ENCODE measurements at places on chromosomes 12 and 14.

GRCh38 chr14:22018890-22019289 lies 345.3 kb upstream of the OR4E1 start:
- no peak for DNase-seq

DNA sequence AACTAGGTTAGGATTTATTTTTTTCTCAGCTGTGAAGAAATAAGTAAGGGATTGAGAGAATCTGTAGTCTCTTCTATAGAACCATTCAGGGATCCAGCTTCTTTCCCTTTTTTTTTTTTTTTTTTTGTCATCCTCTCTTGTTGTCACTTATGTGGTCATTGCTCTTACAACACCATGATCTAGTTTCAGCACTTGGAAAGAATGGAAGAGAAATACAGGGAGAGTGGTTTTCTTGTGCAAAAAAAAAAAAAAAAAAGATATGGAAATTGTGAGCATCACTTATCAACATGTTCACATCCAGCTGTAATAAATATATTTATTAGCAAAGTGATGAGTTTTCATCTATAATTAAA lies 599.3 kb downstream of the SLC6A15 start:
- DNase-seq: no peak

DNA sequence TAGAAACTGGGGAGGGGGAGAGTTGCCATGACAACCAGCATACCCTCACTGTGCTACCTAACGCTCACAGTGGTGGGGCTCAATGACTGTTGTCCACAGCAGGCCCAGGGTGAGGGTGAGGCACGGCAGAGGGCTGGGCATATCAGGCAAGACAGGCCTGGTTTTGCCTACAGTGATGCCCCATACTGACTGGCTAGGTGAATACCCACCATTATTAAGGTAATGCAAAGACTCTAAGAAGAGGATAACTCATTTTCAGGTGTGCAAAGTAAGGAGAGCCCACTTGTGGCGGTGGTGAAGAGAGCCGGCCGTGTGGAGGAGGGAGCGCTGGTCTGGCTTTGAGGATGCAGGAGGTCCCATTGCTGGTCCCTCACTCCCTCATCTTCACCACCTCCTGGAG lies 422.3 kb downstream of the FUT8 start:
- DNase-seq: no peak

GRCh38 chr14:69559581-69560011 lies 15.1 kb downstream of the CCDC177 start:
- DNase-seq: peak; percentile 89

DNA sequence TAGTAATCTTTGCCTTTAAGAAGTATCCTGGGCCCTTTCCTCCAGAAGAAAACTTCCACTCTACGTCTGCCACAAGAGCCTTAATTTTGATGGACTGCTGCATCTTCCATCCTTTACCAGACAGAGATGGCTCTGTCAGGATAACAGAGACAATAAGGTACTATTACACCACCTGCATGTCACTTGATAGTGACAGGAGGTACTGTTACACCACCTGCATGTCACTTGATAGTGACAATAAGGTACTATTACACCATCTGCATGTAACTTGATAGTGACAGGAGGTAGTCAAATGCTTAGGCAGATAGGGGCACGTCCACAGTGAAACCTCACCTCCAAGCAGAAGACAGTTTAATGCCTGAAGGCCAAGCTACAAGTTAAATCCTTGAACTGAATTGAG lies 13.9 kb downstream of the OR6C74 start:
- DNase-seq: no peak

GRCh38 chr14:71529848-71530247 lies 402.4 kb upstream of the RGS6 start:
- DNase-seq: no peak

- no peak for DNase-seq
Measured at GRCh38 chr12:122199484-122200355, 3.8 kb upstream of the B3GNT4 start.

DNA sequence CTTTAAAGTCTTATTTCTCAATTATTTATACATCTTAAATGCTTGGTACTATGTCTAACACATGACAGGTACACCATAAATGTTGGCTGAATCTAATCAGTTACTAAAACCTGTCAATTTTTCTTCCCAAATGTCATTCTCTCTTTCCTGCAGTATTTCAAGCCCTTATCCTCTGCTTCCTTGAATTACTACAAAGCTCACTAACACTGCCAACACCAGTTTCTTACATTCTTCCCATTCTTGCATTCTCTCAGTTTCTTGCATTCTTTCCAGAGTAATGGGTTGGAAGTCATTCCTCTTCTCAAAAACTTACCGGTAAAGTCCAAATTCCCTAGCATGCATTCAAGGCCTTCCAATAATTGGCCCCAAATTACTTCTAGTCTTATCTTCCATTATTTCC lies 9.6 kb upstream of the SMARCC2 start:
- no peak for DNase-seq

GRCh38 chr12:4813741-4814140 lies 93.5 kb downstream of the GALNT8 start:
- no peak for DNase-seq

GRCh38 chr12:89971880-89972279 lies 263.2 kb upstream of the ATP2B1 start:
- no peak for DNase-seq

DNA sequence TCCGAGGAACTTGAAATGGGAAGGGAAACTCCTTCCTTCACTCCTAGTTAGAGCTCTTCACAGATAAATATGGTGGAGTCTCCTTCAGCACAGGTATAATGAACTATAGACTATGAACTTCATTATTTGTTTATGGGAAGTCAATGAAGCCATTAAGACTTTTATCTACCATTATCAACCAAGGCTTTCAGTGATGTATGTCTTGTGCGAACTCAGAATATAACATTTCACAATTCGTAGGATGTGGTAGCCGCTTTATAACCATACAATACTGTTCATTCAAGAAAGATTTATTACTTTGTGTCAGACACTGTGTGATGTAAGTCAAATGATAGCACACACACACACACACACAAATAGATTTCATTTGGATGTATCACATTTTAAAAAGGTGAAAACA lies 24.8 kb upstream of the ETNK1 start:
- DNase-seq: no peak

DNA sequence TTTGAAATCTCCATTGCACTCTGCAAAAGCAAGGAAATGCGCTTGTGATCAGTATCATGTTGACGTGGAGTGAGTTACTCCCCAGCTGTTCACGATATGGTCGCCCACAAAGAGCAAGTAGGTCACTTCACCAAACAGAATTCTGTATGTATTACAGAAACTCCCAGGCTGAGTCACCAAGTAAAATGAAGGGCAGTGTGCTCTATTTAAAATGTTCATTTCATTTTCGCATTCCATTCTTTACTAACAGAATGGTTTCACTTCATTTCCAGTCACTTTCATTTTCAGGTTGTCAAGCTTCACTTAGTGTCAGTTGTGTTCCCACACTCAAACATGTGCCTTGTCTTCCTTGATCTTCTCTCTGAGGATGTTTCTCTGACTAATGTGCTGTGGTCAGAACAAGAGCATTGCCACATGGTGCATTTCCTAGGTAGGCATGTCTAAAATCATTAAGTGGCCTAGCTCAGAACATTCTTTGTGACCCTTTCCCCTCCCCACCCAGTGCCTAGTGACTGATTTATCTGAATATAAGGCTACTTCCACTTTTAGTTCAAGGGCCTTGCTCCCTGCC lies 391.2 kb downstream of the RAD51B start:
- no peak for DNase-seq

- DNase-seq: no peak
Measured at GRCh38 chr12:90899456-90900182, 55.4 kb downstream of the CCER1 start.

DNA sequence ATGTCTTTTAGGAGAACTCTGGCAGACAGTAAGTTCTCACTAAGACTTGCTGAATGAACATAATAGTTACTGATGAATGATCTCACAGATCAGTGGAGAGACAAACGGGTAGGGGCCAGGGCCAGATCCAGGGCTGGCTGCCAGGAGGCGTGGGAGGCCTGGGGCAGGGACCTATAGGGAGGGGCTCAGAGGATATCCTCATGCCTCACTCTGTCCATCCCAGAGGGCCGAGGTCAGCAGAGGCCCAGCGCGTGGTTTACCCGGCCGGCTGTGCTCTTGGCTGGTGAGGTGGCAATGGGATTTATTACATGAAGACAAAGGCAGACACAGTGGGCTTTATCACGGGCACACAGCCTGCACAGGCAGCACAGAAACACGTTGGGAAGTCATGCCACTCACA lies 85.4 kb downstream of the CHGA start:
- no peak for DNase-seq

DNA sequence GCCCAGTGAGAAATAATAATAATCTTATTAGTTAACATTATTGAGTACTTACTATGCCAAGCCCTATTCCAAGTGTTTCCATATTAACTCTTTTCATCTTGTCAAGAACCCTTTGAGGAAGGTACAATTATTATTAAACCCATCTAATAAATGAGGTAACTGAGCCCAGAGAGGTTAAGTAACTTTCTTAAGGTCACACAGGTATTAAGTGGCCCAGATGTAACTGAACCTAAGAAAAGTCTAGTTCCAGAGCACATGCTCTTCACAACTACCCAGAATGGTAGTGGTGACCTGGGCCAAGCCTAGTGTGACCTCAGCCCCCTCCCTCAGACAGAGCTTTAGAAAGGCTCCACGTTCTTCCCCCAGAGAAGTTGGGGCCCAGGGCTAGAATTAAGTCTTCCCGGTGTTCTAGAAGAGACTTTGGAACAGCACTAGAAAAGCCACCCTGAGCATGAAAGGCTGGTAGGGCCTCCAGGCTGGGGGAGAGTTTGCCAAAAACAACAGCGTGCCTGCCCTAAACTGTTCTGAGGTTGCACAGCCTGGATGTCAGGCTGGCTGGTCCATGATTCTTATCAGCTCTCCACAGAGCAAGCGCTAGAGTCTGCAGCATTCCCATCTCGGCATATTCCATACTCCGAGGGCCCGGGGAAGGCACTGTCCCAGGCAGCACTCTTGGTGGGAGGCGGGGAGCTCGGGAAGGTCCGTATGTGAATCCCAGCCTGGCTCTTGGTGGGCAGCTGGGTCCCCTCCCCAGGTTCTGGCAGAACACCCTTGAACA lies 41.3 kb upstream of the CTDSP2 start:
- no peak for DNase-seq

DNA sequence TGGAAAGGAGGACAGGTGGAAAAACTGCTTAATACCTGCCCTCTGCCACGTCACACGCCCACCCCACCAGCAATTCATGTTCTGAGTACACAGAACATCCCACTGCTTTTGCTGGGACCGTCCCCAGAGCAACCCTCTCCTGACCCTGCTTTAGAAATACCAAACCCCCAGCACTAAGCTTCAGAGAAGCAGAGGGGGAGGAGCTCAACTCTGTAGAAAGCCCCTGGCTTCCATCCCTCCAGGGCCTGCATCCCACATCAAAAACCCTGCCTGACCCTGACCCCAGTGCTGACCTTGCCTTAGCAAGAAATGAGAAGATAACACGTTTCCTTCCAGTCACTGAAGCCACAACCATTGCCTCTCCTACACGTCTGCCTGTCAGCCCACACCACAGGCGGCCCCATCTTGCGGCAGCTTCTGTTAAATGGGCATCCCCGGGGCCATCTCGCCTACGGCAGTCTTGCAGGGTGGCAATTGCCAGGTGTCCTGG lies 19.7 kb downstream of the VDR start:
- no peak for DNase-seq

- DNase-seq: peak; percentile 19
Measured at GRCh38 chr12:95755261-95755865, 35.2 kb downstream of the NTN4 start.

GRCh38 chr14:95533822-95534221 lies 1.0 kb upstream of the GLRX5 start:
- DNase-seq: no peak

DNA sequence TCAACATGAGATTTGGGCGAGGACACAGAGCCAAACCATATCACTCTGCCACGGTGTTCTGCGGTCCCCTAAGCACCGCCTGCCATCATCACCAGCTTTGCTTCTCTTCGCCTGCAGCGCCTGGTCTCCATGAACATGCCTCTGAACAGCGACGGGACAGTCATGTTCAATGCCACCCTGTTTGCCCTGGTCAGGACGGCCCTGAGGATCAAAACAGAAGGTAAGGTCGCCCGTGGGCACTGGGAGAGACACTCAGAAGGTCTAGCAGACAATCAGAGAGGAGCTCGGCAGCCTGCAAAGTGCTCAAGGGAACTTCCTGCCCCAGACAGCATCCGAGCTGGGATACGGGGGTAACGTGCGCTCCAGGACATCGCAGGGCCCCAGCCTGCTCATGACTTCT lies 126.0 kb upstream of the FKBP4 start:
- no peak for DNase-seq

DNA sequence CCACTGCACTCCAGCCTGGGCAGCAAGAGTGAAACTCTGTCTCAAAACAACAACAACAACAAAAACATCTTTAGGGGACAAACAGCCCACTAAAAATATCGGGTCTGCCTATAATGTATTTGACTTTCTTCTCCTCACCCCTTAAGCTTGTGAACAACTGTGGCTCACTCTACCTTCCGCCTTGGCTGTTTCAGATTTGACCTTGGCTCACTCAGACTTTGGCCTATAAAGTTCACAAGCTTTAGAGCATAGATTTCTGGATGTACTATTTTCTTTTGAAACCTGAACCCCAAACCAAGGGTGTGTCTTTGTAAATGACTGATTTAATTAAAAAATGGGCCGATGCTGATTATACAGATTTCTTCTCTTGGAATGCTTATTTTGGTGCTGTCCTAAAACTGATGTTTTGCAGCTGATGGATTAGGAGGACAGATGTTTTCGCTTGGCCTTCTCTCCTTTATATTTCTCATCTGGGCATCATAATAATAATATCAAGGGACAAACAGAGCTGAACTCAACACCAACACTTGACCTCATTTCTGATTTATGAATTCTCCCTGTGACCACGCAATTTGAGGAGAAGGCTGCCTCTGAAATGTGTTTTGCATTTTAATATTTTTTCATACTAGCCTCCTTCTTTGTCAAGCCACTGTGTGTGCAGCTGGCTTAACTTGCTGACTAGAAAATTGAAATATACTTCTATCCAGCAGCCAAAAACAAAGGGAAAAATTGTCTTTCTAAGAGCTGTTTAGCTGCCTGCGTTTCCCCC lies 40.2 kb upstream of the RASSF3 start:
- no peak for DNase-seq

GRCh38 chr14:28057359-28058296 lies 709.0 kb upstream of the FOXG1 start:
- DNase-seq: peak; percentile 27

GRCh38 chr14:52703225-52703624 lies 3.8 kb upstream of the PSMC6 start:
- no peak for DNase-seq

- no peak for DNase-seq
Measured at GRCh38 chr14:68665131-68665530, 127.7 kb downstream of the ZFP36L1 start.

- peak; percentile 61 for DNase-seq
Measured at GRCh38 chr14:41606532-41607303, at the start of gene LRFN5. TSS of gene LRFN5 (plus strand) at chr14:41606876.

GRCh38 chr14:34718750-34719304 lies 4.4 kb upstream of the CFL2 start:
- no peak for DNase-seq

- DNase-seq: no peak
Measured at GRCh38 chr12:29286081-29286790, 94.7 kb downstream of the ERGIC2 start.

GRCh38 chr12:118397708-118398440 lies 21.5 kb downstream of the SUDS3 start:
- no peak for DNase-seq
